ENCODE measurements at places on chromosomes 7 and 10.

DNA sequence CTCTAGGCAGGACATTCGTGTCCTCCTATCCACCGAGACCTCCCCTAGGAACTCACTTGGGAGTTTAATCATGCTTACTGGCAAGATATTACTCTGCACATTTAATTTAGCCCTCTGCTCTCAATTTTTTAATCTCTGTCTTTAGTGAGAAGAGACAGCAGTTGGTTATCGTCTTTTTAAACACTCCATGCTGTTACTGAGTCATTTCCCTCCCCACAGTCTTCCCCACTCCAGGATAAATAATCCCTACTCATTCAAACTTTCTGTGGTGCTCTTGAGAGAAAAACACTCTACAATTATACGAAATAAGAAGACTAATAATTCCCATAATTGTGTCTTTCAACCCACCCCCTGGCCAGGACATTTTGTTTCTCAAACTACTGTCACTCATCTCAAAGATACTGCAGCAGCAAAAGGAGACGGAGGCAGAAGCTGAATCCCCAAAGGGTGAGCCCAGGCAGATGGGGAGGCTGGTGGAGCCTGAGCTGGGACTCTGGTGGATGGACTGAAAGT lies 84.2 kb downstream of the ANK3 start:
- no peak for DNase-seq

DNA sequence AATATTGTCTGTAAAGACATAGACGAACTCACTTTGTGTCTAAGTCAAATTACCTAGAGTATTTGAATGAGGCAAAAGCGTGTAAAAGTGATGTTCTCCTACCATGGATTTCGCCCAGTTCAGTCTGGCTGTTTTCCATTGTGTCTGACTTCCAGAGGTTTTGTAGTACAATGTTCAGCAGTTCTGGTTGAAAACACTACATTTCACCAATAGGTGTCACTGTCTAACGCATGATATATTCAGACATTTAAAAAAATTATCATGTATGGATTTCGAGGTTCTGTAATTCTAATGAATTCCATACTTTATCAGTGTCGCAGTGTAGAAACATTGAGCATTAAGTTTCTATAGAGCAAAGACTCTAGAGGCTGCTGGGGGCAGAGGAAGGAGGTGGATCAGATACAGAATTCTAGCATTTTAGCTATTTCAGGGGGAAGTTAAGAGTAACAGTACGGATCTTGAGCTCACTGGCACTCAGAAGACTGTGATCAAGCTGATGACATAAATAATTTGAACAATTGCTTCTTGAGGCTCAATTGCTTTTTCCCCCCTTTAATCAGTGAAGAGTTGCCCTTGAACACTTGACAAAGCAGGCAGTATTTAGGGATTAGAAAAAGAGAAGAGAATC lies 196.9 kb upstream of the RHOBTB1 start:
- DNase-seq, result no peak

- no peak for DNase-seq
Measured at GRCh38 chr10:115066528-115066927, 26.6 kb upstream of the ATRNL1 start.

- DNase-seq, result no peak
Measured at GRCh38 chr10:73634421-73634820, 6.9 kb downstream of the MYOZ1 start.

GRCh38 chr10:51368943-51369342 lies 294.7 kb downstream of the PRKG1 start:
- DNase-seq, result no peak

- DNase-seq, result no peak
Measured at GRCh38 chr10:97508342-97508741, 9.6 kb downstream of the UBTD1 start.

GRCh38 chr7:113119429-113119828 lies 1.1 kb upstream of the SMIM30 start:
- no peak for DNase-seq

DNA sequence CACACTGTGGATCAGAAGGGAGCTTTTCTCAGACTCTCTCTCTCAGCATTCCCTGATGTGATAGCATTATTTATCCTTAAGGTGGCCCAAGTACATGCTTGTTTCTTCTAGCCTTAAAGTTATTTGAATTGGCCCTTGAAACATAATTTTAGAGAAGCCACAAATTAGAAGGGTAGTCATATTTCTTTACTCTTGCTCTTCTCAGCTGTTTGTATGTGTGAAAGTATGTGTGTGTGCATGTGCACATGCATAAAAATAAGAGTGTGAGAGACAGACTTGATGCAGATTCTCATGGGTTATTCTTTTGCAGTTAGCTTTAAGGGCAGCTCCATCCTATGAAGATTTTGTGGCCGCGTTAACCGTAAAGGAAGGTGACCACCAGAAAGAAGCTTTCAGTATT lies 50.1 kb downstream of the PLEKHA8 start:
- no peak for DNase-seq

- no peak for DNase-seq
Measured at GRCh38 chr10:11532306-11532705, 79.1 kb downstream of the USP6NL start.

DNA sequence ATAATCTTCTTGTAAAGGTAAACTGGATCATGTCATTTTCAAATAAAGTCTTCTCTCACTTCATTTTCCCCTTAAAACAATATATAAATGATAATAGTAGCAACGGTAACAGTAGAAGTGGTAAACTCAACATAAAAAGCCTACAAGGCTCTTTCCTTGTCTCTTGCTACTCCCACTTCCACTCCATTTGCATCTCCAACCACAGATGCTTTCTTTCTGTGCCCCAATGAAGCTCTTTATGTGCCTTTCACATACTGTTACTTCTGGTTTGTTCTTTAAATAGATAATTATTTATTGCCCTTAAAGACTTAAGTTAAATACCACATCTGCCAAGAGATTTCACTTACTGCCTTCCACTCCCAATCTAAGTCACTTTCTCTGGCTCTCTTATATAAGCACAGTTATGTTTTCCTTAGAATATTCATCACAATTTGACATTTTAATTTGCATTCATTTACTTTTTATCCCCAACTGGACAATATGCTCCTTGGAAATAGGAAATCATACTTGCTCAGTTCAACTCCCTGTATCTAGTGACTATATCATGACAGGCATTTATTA lies 149.9 kb downstream of the CRPPA start:
- no peak for DNase-seq

GRCh38 chr7:155287284-155287935 lies 10.3 kb upstream of the INSIG1 start:
- DNase-seq, result no peak

DNA sequence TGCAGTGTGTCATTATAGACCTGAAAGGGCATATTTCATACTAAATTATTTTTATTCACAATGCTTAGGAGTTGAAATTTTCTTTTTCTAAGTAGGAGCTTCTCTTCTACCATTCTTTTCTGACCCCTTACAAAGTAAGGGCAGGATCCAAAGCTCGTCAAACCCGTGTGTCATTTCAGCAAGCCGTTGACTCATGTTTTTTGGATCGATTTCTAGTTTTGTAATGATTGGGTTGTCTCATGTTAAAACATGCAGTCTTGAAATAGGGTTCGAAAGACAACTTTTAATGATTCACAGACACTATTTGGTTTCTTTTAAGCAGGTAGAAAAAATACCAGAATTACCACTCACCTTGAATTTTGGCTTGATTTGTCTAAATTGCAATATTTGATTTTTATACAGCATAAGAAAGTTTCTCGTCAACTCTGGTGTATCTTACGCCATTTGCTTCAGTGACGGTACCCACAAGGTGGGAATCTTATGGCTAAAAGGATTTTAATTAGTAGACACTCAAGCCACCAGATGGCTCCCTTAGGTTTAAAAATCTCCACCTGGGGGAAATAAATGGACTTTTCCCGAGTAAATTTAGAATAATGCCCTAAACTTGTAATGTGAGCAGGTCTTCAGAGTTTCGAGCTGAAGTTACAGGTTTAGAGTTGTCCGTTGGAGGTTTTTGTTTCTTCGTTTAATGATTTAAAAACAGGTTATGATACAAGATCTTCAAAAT lies 283.4 kb downstream of the CCDC3 start:
- DNase-seq, result no peak

- no peak for DNase-seq
Measured at GRCh38 chr10:16779384-16779915, 37.8 kb downstream of the RSU1 start.

DNA sequence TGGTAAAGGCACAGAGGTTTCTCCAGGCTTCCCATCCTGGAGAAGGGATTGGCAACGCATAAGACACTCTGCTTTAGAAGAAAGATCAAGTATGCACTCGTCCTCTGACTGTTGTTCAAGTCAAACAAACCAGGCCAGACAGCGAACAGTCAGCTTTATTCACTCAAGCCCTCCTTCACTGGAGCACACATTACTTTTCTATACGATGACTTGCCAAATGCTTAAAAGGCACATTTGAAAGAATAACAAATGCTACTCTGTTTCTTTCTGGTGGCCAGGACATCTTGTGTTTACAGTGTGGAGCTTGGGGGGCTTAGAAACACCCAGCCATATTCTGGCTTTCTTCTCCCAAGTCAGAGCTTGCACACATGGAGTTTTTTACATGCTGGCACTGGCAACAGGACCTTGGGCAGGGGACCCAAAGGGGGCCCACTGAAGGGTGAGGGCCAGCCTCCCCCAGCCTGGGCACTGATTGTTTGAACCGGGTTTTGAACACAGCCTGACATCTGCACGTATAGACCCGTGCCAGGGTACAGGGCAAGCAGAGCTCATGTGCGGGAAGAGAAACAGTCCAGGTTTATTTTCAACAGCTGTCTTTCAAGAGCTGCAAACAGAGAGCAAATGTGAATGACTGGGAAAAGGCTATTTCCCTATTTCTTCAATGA lies 33.3 kb upstream of the FGFR2 start:
- DNase-seq, result no peak

DNA sequence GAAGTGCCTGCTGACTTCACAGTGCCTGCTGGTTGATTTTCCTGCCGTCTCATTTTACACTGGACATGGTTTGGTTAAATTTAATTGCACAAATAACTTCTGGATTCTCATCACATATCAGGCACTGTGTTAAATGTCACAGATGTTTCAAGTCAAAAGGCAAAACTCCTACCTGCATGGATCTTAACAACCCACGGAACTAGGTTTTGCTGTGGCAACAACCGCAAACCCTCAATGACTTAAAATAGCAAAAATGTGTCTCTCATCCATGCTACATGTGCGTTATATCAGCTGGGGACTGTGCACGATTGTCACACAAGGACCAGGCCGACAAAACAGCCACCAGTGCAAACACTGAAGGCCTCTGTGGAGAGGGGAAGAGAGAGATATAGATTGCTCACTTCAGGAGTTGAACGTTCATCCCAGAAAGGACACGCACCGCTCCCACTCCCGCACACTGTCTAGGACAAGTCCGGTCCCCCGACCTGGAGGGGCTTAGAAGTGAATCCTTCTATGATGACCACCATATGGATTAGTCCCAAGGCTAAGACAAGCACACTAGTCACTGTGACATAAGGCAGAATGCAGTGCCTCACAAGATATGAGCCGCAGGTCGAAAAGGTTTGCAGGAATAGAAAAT lies 233.3 kb downstream of the SKAP2 start:
- DNase-seq, result no peak

DNA sequence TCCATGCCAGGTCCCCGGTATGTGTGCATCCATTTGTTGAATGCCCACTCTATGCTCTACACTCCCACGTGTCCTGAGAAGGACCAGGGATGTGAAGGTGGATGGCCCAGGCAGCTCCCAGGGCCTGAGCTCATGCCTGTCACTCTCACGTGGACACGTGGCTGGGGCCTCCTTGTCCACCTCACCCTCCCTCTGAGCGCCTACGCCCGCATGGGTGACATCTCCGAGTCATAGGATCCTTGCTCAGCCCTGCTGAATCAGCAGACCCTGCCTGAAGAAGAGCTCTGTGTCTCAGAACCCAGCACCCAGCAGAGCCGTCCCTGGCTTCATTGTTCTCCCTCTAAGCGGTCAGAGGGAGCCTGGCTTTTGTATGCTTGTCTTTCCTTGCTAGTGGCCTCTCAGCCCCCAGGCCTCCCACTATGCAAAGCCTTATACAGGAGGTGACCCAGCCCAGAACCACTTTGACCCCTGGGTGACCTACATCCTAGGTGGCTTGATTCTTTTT lies 107.9 kb upstream of the PPIF start:
- DNase-seq, result no peak

DNA sequence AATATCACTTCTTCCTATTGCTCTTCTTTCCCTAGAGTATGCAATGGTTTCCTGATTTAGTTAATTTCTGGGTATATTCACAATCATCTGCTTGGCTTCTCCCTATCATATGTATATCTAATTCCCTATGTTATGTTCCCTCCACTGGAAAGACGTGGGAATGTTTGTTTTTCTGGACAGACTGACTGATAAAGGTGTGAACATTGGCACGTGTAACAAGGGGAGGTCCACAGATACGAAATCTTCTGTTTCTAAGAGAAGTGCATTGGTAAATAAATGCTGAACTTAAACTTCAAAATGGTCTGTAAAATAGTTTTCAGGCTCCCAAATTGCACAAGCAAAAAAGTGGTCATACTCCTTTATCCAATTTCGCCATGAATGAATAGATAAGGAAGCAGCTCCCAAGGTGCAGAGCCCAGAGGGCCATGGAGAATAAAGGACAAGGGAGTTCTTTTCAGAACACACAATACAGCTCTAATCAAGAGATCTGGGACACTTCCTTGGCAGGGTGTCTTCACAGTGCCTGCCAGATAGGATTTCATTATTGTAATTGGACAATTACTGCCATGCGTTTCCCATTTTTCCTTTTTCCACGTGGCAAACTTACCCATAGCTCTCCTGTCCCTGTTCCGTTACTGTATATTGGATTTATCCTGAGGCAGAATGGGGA lies 141.9 kb downstream of the RNF133 start:
- DNase-seq, result no peak

DNA sequence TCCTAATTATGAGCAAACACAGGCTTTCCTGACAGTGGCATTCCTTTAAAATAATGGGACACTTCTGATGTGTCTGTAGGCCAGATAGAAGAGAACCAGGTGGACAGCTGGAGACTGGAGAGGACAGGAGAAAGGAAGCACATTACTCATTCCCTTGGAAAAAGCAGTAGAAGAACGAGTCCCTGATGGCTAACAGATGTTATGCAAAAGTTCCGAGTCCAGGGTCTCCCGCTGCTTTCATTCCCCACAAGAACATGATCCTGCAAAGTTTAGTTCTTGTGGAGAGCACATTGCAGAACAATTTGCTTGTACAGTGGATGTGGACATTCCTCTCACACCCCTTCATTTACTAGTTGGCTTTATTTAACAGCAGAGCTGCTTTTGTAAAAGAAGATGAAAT lies 137.6 kb downstream of the GPAM start:
- no peak for DNase-seq

DNA sequence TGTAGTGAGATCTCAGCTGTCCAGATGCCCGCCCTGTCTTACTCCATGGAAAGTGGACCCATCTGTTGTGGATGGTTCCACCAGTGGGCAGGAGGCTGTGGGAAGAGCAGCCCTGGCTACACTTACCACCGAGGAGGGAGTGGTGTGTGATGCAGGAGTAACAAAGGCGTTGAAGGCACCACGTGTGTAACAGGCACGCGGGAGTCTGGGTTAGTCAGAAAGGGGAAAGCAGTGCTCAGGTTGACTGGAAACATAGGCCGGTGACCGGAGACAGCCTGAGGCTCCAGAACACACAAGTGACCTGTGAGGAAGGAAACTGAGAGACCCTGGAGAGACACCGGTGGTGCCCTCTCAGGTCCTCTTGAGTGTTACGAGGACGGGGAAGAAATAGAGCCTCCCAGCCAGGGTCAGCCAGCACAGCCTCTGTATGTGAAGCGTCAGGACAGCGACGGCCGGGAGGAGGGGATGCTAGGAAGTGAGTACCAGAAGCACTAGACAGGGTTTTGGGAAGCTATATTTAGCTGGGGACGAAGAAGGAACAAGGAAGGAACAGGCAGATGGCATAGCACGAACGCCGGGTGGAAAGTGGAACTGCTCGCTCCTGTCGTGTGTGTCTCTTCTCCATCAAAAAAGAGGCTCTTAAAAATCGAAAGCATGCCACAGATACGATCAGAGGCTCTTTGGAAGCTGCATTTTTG lies 51.7 kb downstream of the DAGLB start:
- DNase-seq, result no peak

Data from omental fat pad (tissue), 4 donors.